ENCODE measurements at places on chromosomes 5 and 9. TPM values are rescaled to one million over a fixed set of nuclear protein-coding genes. Genes with fewer than 3 reads are reported as not detected.

DNA sequence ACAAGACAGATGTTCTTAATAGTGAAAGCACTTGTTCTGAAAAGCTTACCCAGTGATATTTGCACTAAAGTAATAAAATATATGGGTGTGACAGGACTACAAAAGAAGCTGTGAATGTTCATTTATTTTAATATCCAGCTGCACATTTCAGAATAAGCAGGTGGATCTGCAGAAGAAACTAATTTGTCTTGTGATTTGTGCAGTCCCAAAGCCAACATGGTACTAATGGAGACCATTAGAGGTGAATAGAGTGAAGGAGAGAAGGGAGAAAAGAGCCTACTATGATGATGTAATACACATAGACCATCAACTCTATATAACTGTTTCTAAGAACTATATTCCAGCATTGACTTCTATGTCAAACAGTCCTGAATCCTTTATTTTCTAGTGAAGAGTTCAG is 362.8 kb downstream of the ISL1 start:
- H3K27me3 ChIP-seq: no peaks in the 10 kb centered on the region
- H3K4me3 ChIP-seq: no peak overlapping the region
- DNase-seq: no peak
- no peaks in the 10 kb centered on the region for H3K36me3 ChIP-seq
- no peaks in the 10 kb centered on the region for H3K4me1 ChIP-seq

- no peaks in the 10 kb centered on the region for H3K27me3 ChIP-seq
- peaks cover 61% of the 10 kb centered on the region for H3K36me3 ChIP-seq
- no peak for DNase-seq
- no peak overlapping the region for H3K4me3 ChIP-seq
- no peak overlapping the region for H3K27ac ChIP-seq
Observed at GRCh38 chr9:71706176-71706575, 62.1 kb downstream of the CEMIP2 start.

Gene GSN
- 758 TPM for total RNA-seq

Gene OR1J2
- total RNA-seq: not detected

DNA sequence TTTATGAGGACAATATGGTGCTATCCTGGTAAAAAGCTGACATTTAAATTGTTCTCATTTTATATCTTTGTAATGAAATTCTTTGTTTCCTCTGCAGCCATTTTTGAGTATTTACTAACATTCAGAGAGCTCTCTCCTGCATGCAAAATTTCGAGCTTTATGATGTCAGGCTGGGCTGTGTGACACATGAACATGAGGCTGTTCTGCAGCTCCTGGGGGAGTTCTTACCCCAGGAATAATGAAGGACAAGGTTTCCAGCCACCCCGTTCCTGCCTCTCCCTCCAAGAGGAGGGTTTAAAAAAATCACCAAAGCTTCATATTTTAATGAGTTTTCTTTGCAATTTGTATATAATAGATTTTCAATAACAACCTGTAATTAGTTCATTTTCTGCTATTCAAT is 252.4 kb downstream of the HSPA4 start:
- DNase-seq: no peak
- peaks cover 8% of the 10 kb centered on the region for H3K4me1 ChIP-seq
- H3K4me3 ChIP-seq: no peak overlapping the region
- H3K27me3 ChIP-seq: peaks cover 34% of the 10 kb centered on the region
- H3K36me3 ChIP-seq: no peaks in the 10 kb centered on the region

Gene SETX
- total RNA-seq: 23.3 TPM

DNA sequence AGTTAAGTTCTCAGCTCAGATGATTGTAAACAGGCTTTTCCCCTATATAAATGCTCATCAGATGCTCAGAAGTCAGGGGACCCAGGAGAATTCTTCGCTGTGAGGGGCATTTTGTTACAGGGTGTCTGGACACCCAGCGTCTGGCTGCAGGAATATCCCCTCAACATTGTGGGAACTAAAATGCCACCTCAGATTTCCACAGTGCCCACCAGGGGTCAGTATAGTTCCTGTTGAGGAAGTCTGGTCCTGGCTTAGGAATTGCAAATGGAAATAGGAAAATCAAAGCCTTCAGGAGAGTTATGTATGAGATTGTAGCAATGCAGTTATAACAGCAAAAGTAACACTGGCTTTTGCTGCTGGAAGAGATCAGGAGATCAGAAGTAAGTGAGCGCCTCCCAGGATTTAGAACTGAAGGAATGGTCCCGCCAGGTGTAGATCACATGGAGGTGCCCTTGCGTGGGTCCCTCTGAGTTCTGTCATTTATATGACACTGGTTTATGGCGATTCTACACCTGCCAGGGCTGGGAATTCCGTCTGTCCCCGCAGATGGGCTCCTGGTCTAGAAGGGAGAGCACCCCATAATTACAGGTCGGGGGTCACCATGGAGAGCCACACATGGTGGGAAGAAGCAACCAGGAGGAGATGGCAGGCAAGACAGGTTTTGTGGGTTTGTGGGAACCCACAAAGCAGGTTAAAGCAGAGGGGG is 47.1 kb upstream of the CTSL start:
- no peaks in the 10 kb centered on the region for H3K27me3 ChIP-seq
- H3K36me3 ChIP-seq: no peaks in the 10 kb centered on the region
- DNase-seq: peak; percentile 41
- peaks cover 6% of the 10 kb centered on the region for H3K4me1 ChIP-seq
- no peak overlapping the region for H3K27ac ChIP-seq
- no peak overlapping the region for H3K4me3 ChIP-seq

Gene ORM2
- not detected for total RNA-seq

- DNase-seq: no peak
- H3K27ac ChIP-seq: no peak overlapping the region
- H3K4me1 ChIP-seq: no peaks in the 10 kb centered on the region
Observed at GRCh38 chr5:23289162-23289561, 218.2 kb upstream of the PRDM9 start.

Measured in left ventricle myocardium inferior (tissue), 1 donor.